T-helper 2 cell (primary cell): ENCODE measurements at places on chromosomes 16 and 17.

DNA sequence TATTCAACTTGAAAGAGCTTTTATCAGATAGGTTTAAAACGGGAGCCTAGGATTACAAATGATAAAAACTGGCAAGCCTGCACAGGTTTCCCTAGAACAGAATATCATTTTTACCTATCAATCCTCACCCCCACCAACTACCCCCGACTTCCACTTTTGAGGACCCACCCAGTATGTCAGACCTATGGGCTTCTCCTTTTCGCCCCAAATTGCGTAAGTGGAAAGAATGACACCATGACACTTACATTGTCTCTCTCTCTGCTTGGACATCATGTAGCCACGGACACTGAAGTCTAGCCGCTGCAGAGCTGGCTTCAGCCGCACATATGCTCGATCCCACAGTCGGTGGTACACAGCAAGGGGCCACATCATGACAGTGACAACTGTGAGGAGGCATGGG lies 7.4 kb upstream of the PSMC3IP start:
- DNase-seq, result no peak

GRCh38 chr16:27642756-27643155 lies 92.8 kb downstream of the KATNIP start:
- no peak for DNase-seq

- no peak for DNase-seq
Observed at GRCh38 chr16:47469227-47469626, 8.1 kb downstream of the PHKB start.

DNA sequence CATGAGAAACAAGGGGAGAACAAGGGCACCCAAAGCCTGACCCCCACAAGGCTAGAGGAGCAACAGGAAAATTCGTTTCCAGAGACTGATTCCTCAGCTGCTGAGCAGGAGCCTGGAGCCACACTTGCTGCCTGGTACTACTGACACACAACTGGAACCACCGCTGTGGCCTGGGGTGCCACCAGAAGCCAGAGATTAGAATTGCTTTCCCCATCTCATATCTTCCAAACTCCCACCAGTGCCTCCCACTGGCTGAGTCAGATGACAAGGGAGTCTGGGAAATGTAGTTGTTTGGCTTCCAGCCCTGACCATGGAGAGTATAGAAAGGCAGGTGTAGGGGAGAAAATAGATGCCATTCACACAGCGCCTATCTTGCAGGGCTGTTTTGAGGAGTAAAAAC lies 4.1 kb upstream of the TMEM11 start:
- DNase-seq, result no peak

DNA sequence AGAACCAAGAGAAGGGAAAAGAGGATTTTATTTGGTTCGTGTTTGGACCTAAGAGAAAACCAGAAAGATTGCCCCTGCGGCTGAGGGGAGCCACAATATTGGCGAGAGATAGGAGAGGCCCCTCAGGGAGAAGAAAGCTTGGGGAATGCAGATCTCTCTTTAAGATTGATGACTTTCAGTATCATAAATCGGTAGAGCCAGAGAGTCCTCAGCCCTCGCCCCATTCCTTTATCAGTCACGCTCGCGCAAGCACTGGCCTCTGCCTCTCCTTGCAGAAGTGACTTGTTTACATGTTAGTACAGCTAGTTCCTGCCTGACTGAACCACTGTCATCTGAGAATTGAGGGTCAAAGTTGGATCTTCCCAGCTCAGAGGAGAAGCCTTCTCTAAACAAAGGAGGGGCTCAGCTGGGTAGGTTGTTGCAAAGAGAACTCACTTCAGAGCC lies 21.5 kb upstream of the KRT19 start:
- no peak for DNase-seq

DNA sequence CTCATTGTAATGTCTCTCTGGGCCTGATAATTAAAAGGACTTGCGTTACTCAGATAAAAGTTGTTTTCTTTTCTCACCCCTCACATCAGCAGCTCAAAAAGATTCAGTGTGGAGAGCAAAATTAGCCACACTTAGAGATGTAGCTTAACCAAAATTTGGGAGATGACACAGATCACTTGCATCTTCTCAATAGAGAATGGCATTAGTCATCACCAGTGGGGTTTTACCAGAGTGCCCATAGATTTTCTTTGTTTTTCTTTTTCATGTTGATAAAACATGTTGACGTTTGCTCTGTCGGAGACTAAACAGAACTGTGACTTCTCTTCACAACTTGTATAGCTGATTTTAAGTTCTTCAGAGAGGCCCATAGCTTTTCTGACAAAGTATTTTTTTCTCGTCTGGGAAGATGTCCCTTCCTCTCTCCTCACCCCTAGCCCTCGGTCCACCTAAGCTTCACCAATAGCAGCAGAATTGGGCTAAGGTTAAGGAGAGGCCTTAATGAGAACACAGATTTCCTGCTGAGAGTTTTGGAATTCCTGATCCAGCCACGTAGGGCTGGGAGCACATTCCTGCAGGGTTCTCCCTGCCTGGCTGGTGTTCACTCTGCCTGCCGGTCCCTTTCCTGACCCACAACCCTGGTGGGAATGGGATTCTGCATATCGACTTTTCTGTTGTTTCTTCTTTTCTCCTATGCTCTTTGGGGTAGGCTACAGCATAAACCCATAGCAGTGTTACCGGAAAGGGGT lies 92.6 kb downstream of the CACNG3 start:
- DNase-seq, result no peak
